ENCODE measurements at places on chromosomes 2 and 18. TPM values are rescaled to one million over a fixed set of nuclear protein-coding genes. Genes with fewer than 3 reads are reported as not detected.
A peak's percentile ranks its signal among the peaks of the same experiment; 100 is the strongest.

DNA sequence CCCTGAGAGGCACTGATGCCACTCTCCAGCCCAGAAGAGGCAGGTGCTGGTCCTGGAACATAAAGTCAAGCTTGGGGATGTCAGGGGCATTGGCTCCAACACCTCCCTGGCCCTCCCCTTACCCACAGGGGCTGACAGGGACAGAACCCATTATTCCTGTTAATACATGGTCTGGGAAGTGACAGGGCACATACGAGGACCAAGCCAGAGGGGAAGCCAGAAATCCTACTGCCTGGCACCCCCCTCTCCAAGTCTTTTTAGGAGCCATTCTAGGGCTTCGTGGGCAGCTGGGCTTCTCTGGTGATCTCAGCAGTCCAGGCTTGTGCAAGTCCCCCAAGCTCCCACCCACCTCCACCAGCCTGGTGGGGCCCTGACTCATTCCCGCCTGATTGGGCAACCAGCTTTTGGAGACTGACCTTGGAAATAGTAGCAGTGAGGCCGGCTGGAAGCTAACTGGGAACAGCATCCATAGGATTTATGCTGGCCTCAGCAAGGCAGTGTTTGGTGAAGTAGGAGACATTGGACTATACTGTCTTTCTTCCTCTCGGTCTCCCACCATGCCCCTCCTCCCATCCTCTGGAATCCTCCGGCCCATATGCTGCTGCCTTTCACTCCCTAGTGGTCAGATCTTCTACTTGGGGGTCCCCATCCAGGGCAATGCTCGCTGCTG is 86.4 kb upstream of the HK2 start:
- DNase-seq = no peak

- DNase-seq = no peak
These were observed 86.9 kb downstream of the VSNL1 start for GRCh38 chr2:17627434-17627833.

The CLEC4F gene
- not detected for total RNA-seq

DNA sequence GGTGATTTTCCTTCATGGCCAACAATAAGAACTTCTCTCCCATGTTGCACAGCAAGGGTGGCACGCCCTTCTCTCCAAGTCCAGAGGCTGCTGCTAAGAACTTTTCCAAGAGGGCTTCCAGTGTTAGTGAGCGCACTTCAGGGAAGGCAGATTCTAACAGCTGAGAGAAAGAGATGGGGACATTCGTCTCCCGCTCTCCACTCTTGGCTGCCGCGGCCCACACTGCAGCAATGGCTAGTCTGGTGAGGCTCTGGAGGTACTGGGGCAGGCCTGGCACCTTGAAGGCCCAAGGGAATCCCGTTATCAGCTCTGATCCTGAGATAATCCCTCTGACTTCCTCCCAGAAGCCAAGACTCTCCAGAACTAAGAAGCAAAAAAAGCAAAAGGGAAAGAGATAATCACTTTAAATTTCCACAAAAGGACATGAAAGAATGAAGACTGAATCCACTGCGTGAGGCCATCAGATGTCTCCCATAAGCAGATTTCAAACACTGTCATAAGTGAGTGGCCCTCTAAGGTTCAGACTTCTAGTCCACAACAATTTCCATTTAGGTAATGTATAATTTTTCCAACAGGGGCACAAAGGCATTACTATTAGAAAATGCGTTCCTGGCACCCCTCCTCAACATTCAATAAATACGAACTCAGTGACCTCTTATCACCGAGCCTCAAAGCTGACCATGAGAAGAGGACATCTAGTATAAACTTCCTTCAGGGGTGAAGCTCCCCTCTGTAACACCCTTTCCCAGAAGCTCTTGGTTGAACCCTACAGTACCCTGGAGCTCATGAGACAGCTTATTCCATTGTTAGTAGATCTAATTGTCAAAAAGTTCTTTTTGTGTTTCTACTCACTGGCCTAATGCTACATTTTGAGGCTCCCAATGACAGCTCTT is 66.7 kb upstream of the ZFP36L2 start:
- DNase-seq = no peak

The IL36B gene
- total RNA-seq = not detected

GRCh38 chr2:45843136-45843535 is 191.7 kb downstream of the PRKCE start:
- DNase-seq = no peak

DNA sequence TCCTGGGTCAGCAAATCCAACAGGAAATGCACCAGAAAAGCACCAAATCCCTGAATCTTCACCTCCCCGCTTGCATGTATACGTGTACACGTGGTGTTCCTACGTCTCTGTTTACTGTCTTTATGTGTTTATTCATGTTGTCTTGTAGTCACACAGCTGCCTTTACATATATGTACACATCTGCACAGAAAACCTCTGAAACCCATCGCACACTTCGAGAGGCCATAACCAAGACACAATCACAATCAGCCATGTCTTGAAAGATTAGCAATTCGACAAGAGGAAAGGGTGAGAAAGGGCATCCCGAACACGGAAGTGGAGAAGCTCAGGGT is 98.1 kb downstream of the PLB1 start:
- DNase-seq = no peak

DNA sequence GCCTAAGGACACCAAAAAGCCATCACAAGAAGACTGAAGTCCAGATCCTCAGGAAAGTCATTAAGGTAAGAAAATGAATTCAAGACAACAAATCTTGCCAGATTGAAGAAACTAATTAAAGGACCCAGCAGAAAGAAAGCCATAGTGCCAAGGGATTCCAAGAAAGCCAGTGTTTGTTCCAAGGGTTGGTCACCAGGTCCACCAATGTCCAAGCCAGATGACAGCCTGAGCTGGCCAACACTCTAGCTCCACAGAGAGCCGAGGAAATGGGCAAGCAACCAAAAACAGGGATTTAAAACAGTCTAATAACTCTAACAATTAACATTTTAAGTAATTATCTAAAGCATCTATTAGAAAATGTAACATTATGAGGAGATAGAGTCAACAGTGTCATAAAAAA is 49.2 kb downstream of the DNER start:
- no peak for DNase-seq

The IL36A gene
- not detected for total RNA-seq

DNA sequence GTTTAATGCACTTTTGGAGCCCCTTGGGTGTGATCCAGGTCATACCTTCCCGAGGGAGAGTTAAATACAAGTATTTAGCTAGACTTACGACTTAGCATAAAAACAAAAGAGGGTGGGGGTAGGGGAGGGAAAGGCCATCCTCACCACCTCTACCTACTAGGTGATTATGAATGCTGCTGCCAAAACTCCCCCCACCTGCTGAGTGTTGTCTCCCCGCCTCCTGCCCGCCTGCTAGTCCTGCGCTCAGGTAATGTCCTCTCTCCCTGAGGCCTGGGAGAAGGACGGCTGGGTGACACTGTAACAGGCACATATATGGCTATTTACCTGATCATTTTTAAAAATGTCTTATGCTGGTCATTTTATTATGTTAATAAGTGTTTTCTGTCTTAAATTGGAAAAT is 3.0 kb upstream of the NCKAP5 start:
- DNase-seq = no peak

DNA sequence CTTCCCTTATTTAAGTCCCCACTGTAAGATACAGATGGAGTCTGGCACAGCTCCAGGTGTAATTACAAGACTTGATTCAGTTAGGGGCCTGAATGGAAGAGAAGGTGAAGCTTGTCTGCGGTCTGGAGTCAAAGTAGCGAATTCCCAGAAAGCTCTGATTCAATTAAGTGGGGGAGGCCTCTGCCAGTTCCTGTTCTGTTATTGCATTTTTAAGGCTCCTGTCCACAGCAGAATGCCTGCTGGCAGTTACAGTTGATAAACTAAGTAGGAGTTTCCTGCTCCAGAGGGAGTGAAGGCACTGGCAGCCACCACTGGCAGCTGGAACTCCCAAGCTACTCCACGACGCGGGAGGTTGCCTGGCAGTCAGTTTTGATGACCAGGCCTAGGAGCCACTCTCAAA is 181.1 kb downstream of the SOCS6 start:
- DNase-seq = no peak

- no peak for DNase-seq
These were observed 142.3 kb upstream of the HAAO start for GRCh38 chr2:42934580-42935186.

DNA sequence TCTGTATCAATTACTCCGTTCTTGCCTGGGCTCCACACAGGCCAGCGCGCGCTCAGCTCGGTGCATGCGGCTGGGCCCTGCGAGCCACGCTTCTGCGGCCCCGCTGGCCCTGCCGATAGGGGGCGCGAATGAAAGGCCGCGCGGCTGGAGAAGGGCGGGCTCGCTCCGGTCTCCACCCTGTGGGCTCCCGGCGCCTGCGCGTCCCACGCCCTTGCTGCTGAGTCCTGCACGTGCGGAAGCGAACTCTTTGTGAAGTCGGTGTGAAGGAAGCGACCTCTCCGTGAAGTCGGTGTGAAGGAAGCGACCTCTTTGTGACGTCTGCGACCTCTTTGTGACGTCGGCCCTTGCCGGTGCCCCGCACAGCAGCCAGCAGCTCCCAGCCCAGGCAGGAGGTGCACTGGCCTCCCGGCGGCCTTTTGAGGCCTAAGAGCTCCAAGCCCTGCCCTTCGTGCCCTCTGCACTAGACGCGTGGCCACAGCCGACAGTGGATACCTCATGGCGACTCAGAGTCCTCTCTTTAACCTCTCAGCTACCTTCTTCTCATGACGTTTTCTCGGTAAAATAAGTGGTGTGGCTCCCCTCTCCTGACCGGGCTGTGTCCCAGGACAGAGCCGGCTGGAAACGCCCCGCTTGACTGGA is 391.9 kb upstream of the RAB6C start:
- DNase-seq = no peak

DNA sequence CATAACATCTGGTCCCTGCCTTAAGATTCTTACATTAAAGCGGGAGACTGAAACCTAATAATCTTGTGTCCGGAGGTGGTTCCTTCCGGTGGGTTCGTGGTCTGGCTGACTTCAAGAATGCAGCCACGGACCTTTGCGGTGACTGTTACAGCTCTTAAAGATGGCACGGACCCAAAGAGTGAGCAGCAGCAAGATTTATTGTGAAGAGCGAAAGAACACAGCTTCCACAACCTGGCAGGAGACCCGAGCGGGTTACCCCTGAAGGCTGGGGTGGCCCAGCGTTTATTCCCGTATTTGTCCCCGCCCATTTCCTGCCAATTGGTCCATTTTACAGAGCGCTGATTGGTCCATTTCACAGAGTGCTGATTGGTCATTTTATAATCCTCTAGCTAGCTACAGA is 122.3 kb upstream of the SIX2 start:
- peak; percentile 66 for DNase-seq

The ERFE gene
- total RNA-seq = 10.5 TPM

The SKOR2 gene
- not detected for total RNA-seq

DNA sequence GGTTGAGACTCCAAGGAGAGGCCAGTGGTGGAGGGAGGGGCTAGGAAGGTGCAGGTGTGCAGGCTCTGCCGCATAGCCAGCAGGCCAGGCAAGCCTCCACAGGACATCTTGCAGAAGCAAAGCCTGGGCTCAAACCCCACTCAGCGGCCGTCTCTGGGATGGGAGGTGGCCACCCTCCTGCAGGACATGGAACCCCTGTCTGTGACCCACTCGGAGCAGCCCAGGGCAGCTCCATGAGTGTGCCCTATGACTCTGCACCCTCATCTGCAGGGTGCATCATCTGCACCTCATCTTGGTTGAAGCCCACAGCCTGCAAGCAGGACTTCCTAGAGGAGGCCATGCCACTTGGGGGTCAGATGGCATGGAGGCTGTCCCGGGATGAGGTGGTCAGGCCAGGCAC is 46.3 kb downstream of the GPC1 start:
- DNase-seq = no peak

The ITGB6 gene
- total RNA-seq = 3.8 TPM

GRCh38 chr18:44719519-44720060 is 38.9 kb downstream of the SETBP1 start:
- DNase-seq = no peak

DNA sequence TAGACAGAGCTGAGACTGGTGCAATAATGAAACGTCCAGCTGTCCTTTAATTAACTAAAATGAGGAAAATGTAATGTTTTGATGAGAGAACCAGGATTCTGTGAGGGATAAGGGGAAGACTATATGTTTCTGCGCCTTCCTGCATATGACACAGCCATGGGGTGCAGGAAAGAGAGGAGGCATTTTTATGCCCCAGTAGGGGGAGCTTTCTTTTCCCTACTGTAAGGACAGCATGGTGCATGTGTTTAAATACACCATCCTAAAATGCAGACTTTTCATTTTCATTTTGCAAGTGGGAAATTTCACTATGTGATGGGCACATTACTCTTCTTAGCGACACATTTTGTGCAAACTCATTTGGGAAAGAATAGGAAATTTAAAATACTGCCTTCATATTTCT is 446.1 kb downstream of the ARHGAP15 start:
- no peak for DNase-seq

DNA sequence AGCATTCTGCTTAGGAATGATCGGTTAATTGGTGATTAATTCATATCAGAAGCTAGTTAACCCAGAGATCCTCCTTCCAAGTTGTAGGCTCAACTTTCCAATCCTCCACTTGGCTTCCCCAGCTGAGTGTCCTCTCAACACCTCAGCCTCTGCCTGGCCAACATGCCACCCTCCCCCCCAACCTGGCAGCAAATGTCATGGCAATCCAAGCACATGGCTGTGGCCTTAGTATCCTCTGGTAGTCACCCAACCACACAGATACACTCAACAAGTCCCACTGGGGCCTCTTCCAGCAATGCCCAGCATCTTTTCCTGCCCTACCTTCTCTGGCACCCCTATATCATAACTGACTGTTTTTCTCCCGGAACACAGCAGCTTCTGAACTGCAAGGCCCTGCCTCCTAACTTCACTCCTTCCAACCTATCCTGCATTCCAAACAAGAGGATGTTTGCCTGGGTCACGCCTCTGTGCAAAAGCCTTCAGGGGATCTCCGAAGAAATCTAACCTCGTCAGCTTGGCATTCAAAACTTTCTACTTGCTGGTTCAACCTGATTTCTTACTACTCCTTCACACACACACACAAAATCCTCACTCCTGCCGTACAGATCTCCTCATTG is 195.0 kb downstream of the CYP26B1 start:
- DNase-seq = no peak

DNA sequence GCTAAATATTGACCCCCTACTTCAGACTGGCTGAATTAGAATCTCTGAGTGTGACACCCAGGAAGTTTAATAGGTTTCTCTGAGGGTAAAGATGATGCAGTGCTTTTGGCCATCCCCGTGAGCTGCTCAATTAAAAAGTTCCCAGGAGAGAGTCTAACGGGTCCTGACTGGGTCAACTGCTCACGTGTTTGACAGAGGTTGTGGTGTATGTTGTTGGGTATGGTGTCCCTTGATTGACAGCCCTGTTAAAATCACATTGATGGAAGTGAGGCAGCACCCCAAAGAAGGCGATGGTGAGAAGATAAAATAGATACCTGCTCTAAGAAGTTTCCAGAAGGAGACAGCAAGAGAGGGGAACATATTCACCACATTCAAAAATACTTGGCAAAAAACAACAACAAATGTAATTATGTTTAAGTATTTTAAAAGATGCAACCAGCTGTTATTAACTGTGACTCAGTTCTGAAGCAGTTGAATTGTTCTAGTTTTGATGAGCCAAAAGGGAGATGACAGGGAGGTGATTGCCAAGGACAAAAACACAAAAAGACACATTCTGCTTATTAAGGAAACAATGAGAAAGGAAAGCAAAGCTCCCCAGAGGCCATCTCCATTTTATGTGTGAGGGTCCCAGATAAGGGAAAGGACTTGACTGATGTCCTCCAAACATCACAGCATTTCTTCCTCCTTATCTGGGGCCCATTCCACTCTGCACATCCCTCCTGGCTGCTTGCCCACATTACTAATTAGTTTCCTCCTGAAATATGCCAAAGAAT is 11.5 kb upstream of the GMCL1 start:
- DNase-seq = no peak

GRCh38 chr2:39772086-39772811 is 6.8 kb downstream of the THUMPD2 start:
- no peak for DNase-seq

The GPR155 gene
- 13.5 TPM for total RNA-seq

The CDH19 gene
- total RNA-seq = 21.4 TPM

The SCTR gene
- total RNA-seq = not detected
